ENCODE measurements at places on chromosomes 12 and 14. TPM values are rescaled to one million over a fixed set of nuclear protein-coding genes. Genes with fewer than 3 reads are reported as not detected.
A peak's percentile ranks its signal among the peaks of the same experiment; 100 is the strongest.

Gene PKP2
- polyA plus RNA-seq: 0.03 TPM

Gene SPATA7
- polyA plus RNA-seq: 8.4 TPM

- DNase-seq: no peak
Observed at GRCh38 chr12:47808574-47809365, 10.9 kb downstream of the HDAC7 start.

GRCh38 chr12:111447571-111448265, 42.0 kb downstream of the SH2B3 start:
- no peak for DNase-seq

- peak; percentile 10 for DNase-seq
Observed at GRCh38 chr14:52443506-52443905, 108.8 kb downstream of the TXNDC16 start.

- peak; percentile 77 for DNase-seq
Observed at GRCh38 chr14:27391331-27391730, 793.5 kb upstream of the NOVA1 start.

- no peak for DNase-seq
Observed at GRCh38 chr14:35229792-35230089, 62.4 kb upstream of the PSMA6 start.

DNA sequence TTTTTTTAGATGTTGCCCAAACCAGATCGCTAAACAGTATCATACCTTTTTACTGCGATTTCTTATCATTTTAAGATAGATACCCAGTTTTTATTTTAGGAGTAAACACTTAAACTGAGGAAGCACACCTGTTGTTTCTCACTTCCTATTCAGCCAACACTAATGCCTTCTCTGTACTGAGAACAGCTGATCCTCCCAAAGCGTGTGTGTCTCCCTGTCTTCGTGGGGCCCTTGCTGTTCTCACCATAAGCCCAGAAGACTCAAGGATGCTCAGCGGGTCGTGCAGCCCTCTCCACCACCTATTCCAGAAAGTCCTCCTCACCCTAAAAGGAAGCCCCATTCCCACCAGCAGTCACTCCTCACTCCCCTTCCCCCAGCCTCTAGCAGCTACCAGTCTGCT, 14.8 kb downstream of the PPP2R5C start:
- no peak for DNase-seq

DNA sequence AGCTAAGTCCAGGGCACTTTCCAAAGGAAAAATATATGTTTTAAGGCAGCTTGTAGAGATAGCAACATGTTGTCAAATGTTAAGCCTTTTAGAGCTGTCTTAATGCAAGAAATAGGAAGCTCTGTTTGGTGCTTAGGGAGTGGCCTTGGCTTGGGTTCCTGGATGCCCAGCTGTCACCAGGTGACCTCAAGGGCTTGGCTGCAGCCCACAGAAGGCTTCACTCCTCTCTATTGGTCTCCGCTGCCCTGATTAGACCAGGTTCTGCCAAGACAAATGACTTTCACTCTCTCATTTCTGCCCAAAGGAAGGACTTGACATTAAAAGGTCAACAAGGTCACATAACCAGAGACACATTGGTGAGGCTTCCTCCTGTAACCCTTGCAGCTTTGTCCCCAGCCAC, 76.8 kb downstream of the WSCD2 start:
- DNase-seq: no peak

Data from fibroblast of lung (primary cell).